ENCODE measurements at places on chromosomes 7 and 10.

DNA sequence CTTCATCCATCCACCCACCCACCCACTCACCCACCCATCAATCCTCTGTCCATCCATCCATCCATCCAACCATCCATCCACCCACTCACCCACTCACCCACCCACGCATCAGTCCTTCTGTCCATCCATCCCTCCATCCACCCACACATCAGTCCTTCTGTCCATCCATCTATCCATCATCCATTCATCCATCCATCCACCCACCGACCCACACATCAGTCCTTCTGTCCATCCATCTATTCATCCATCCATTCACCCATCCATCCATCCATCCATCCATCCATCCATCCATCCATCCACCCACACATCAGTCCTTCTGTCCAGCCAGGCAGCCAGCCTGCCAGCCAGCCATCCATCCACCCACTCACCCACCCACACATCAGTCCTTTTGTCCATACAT, 15.8 kb upstream of the GRIFIN start:
- no peak for DNase-seq

DNA sequence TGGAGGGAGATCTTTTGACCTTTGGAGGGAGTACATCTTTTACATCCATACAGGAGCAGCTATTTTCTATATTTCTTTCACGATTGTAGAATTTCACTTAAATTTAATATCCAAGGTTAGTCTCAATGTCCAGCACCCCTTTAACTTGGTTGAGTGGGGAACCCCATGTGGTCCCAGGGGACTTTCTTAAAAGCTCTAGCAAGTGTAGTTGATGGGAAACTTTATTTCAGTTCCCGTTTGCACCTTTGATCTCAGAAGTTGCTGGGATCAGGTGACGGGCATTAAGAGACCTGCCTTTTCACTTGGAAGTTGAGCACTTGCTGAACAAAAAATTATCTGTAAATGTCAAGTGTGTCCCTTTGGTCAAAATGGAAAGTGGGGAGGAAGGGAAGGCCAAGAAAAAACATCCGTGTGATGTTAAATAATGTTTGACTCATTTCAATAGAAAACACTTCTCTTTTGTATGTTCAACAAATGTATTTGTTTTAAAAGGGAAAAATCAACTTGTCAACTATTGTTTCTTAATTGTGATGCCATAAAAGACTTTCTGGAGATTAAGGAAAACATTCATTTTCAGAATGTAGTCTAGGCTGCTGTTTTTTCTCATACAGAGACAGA, 370.1 kb upstream of the GALNT17 start:
- DNase-seq = no peak

DNA sequence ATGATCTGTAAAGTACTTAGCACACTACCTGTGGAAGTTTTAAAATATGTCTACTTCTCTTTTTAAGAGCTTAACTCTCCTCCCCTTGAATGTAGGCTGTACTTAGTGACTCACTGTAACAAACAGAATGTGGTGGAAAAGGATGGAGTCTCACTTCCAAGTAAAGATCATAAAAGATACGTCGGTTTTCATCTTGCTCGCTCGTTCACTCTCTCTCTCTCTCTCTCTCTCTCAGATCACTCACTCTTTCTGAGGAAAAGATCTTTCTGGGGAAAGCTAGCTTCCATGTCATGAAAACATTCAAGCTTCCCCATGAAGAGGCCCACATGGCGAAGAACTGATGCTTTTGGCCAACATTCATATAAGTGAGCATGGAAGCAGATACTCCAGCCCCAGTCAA, 5.5 kb downstream of the CHUK start:
- no peak for DNase-seq

GRCh38 chr7:55731931-55732330, 130.6 kb downstream of the SEPTIN14 start:
- no peak for DNase-seq

GRCh38 chr10:11824376-11824775, 1.2 kb downstream of the PROSER2 start:
- DNase-seq = no peak

GRCh38 chr7:99173787-99174186, 29.9 kb upstream of the SMURF1 start:
- DNase-seq = no peak

DNA sequence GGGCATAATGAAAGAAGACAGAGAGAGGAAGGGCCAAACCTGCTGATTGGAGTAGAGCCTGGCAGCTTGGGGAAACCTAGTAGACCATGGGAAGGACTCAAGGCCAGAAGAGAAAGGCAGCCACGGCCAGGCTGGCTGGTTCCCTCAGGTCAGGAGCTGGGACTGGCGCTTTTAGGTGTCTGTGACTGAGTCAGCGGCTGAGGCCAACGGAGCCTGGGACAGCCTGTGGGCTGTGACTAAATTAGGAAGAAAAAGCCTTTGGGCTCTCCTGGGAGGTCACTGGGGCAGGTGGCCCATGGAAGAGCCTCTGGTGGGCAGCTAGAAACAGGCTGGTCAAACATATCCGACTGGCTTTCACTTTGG, 108.9 kb upstream of the PDCD4 start:
- no peak for DNase-seq

DNA sequence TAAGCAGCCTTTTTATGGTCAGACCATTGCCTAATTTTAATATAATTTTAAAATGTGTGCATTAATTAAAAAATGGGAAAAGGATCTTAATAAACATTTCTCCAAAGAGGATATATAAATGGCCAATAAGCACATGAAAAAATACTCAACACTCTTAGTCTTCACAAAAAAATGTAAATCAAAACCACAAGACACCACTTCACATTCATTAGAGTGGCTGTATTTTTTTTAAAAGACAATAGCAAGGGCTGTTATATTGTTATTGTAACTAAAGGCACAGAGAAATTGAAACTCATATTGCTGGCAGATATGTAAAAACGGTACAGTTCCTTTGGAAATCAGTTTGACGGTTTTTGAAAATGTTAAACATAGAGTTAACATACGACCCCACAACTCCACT, 3.2 kb upstream of the CROT start:
- DNase-seq = no peak

DNA sequence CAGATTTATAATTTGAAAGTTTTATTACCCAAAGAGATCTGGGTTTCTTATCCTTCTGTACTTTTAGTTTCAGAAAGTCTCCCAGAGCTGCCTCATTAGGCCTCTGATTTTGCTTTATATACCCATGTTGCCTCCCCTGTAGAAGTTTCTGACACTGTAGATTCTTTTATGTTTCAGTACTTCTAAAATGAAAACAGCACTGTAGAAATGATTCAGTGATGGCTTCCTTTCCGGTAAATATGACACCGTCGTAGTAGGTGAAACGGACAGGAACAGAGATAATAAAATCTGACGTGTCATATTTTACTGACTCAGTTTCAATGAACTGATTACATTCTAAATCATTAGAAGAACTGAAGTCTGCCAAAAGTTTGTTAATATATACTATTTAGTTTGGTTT, 272.7 kb downstream of the TWIST1 start:
- no peak for DNase-seq

Data from neural progenitor cell (in vitro differentiated cells).